ENCODE measurements at places on chromosomes 5 and 9.

- DNase-seq, result no peak
Measured at GRCh38 chr9:3823842-3824475, 298.2 kb upstream of the RFX3 start.

DNA sequence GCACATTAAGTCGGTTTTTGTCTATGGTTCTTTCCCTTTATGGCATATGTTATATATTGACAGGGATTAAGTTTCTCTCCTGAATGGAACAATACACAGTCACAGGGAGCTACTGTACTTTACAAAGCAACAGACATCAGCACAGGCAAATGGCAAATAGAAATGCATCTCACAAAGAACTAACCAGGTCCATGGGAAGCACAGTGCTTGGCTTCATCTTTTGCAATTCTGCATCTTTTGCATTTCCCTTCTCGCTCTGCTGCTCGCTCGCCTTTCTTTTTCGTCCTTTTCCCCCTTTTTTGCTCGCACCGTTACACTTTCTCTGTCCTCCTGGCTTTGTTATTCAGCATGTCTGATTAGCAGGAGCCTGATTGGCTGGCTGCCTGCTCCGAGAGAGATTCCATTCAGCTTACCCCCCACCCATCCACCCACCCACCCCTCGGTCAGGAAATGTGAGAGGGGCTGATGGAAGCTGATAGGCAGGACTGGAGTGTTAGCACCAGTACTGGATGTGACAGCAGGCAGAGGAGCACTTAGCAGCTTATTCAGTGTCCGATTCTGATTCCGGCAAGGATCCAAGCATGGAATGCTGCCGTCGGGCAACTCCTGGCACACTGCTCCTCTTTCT, at the start of gene ADAMTSL1:
Gene ADAMTSL1, plus strand, starts transcription at position 502 of the 628 bp plus-strand sequence. Its CDS starts 80 bp downstream, at position 582.
- no peak for DNase-seq

GRCh38 chr5:162288647-162289296, 221.2 kb downstream of the GABRG2 start:
- DNase-seq, result no peak

DNA sequence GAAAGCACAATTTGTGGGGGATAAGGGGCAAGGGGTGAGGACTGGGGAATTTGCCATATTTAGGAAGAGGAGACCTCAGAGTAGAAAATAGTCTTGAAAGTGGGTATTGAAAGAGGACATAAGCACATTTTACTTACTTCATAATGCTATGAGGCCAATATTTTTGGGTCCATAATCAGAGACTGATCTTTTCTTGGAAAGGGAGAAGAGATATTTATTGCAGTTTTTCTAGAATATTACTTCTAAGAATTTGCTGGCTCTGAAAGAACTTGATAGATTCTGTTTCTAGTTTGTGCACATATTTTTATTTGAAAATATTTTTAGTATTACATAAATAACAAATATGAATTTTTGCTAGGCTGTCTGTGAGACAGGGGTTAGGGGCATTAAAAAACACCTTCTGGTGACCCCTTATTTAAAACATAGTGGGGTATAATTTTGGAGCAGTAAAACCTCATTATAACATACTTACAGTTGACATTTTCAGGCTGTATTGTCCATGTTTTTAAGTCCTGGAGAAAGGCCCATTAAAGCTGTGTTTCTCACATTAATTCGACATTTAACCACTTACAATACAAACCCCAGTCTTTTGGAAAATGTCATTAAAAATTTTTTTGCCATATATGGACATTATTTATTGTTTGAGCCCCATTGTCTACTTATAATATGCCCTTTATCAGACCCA, 118.9 kb upstream of the NFIB start:
- no peak for DNase-seq

DNA sequence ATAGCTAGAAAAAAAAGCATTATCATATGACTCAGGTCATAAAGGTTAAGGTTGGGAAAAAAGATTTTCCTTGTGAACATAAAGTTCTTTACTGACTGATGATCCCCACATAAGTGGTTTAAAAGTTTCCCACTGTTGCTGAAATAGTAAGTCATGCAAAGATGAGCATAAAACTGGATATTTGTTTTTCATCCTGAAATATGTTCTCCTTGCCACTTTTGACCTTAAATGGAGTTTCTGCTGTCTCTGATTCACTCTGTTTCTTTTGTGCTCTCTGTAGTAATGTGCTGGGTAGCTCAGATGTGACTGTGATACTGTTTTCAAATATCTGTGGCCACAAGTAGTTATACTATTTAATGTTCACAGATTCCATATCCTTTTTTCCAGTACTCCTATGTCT, 162.5 kb upstream of the GAS1 start:
- no peak for DNase-seq

DNA sequence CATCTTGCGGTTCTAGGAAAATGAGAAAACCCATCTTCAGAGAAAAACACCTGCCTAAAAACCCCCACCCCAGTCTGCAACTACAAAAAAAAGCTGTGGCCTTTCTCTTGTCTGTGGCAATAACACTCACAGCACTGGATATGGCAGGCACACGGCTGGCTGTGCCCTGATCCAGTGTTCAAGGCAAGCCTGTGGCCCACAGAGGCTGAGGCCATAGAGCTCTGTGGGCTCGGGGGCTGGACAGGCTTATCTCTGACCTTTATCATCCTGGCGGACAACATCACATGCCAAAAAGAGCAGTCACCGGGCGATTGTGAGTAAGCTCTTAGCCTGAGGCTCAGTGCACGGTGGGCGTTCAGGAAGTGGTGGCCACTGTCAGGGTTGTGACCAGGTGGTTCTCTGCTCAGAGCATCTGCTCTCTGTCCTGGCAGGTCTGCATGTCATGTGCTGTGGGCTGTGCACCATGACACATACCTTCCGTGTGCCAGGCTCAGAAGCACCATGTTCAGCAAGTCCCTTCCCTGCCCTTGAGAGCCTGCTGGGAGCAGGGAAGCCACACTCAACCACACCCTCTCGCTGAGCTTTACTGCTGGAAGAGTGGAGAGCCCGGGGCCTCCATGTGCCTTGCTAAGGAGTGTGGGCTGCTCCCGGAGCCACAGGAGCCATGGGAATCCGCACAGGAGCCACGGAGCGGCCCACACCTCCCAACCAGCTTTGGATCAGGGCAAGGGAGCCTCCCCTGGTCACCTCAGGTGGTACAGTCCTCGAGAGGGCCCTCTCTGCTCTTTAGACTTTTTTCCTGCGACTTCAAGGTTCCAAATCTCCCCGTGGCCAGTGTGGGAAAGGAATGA, 34.6 kb upstream of the WDR38 start:
- no peak for DNase-seq

DNA sequence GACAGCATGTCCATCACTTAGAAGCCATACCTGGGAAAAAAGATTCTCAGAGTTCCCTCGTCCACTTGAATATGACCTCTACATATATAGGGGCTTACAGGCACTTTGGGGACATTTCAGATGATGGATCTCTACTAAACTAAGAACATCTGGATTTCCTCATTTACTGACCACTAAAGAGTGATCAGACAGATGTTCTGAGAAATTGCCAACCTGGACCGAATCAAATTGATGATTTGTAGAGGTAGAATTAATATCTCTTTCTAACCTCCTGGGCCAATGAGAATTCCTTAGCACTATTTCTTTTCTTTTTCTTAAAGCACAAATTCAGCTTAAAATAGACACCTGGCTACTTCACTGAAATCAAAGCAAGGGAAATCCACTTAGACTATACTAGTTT, 422.7 kb downstream of the MTRR start:
- DNase-seq, result no peak

DNA sequence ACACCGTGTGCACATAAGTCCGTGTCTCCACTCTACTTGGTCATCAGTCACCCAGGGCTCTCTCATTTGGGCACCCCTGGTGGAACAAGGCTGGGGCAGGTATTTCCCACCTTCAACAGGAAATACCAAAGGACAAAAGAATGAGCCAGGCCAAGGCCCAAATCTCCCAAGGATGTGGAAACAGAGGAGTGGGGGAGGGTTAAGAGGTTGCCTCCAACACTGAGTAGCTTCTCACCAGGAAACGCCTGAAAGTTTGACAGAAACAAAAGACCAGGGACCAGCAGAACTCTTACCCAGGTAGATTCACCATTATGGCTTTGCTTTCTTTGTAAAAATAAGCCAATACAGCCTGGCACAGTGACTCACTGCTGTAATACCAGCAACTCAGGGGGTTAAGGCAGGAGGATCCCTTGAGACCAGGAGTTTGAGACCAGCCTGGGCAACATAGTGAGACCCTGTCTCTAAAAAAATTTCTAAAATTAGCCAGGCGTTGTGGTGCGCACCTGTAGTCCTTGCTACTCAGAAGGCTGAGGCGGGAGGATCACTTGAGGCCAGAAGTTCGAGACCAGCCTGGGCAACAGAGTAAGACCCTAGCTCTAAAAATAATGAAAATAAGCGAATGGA, 12.7 kb downstream of the SLC1A3 start:
- no peak for DNase-seq

GRCh38 chr5:6832994-6833393, 119.8 kb downstream of the TENT4A start:
- no peak for DNase-seq

GRCh38 chr5:121688781-121689180, 162.9 kb upstream of the FTMT start:
- no peak for DNase-seq

- no peak for DNase-seq
Measured at GRCh38 chr9:32677931-32678330, 42.5 kb upstream of the TAF1L start.

DNA sequence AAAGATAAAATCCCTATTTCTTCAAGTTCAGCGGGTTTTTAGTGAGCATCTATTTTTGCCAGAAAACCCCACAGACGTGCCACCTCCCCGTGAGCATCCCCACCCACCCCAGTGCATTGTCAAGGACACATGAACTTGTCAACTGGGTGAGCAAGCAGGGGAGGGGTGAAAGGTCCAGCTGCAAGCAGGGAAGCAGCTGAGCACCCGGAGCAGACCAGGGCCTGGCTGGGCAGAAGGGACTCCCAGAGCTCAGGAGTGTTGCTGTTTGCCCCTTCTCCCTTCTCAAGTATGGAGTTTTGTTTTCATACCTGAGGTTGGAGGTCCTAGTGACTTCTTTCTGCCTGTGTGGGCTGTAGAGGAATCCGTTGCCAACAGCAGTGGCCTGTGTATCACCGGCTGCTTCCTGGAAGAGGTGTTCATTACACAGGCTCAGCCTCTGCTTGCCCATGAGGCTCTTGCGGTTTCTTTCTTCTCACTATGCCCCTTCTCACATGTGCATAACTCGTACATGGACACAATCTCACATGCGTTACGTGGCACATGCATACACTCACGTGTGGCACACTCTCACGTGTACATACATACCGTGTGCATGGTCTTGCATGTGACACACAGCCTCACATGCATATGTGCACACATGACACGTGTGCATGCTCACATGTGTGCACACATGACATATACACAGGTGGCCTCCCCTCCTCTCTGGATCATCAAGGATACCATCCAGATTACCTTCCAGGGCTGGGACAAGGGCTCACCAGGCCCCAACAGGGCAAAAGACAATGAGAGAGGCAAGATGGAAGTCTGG, 126.7 kb downstream of the MVB12B start:
- DNase-seq, result no peak

GRCh38 chr5:11152368-11152767, 391.3 kb upstream of the DAP start:
- no peak for DNase-seq

- no peak for DNase-seq
Measured at GRCh38 chr9:120403543-120403856, 176.5 kb downstream of the CDK5RAP2 start.

- no peak for DNase-seq
Measured at GRCh38 chr5:111953351-111954127, 196.5 kb upstream of the NREP start.

DNA sequence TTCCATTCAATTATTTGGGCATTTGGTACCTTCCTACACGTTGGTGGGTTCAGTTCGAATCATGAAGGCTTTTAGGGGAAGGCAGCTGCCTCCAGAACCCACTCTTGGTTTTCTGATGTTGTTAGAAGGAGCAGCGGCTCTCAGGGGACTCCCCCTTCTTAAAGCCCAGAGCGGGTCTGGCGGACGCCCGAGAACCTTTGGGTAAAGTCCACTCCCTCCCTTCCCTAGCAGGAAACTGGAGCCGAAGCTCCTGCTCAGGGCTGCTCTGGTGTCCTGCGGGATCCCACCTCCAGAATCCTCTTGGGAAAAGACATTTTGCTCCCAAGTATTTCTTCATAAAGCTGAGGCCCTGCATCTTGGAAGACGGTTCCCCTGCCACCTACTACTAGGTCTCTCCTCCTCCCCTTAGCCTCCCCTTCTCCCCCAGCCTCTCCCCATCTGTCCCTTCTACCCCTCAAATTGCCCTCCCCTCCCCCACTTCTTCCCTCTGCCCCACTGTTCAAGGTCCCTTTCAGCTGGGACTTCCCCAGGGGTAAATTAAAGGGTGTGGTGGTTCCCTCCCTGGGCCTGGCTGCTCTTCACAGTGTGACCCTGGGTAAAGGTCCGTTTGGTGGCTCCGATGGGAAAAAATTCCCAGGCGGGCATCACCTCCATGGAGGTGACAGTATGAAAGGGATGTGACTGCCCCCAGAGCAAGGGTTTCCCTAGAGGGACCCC, 9.3 kb downstream of the IRX4 start:
- no peak for DNase-seq

DNA sequence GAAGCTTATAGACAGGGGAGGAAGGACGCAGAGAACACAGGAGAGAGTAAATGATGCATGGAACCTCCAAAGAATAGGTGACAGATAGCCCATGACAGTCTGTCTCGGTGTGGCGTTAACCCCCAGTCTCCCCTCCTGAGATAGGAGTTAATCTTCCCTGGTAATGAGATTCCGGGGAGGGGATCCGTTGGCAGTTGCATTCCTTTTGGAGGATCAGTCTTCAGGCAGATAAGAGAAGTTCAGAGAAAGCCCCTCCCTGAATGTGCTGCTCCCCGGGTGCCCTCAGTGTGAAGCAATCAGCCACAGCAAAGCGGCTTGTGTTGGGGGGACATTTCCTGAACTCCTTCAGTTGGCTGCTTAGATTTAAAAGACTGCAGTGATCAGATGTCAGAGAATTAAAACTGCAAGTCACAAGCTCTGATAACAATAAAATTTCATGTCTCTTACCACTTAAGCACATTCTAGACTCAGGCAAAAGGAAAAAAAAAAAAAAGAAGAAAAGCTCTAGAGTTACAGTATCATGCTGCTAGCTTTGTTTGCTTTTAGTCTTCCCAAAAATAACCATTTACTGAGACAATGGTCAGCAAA, 121.1 kb downstream of the EGFLAM start:
- no peak for DNase-seq

DNA sequence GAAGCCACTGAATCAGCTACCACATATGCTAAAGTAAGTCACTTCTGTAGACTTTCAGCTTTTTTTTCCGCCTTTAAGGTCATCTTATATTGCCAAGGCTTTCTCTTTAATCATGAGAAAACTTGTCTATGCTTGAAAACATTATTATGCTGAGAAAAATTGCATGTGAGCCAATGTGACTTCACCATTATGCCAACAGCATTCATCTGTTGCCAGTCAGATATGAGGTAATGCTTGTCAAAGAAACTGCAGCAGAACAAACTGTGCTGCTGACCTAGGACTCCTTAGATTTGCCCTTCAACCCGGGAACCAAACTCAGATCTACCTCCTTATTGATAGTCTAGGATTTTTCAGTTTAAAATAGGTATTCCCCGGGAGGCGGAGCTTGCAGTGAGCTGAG, 34.3 kb downstream of the SLC44A1 start:
- no peak for DNase-seq

GRCh38 chr9:93028448-93029006, 30.0 kb upstream of the SUSD3 start:
- DNase-seq, result peak; percentile 73

Data from central memory CD8-positive, alpha-beta T cell (primary cell).